Stimulated activated CD8-positive, alpha-beta memory T cell treated with anti-CD3 and anti-CD28 coated beads, Interleukin-4, amount 100 ng/mL, for 1 hour (primary cell): ENCODE measurements at places on chromosomes 5 and 9.

DNA sequence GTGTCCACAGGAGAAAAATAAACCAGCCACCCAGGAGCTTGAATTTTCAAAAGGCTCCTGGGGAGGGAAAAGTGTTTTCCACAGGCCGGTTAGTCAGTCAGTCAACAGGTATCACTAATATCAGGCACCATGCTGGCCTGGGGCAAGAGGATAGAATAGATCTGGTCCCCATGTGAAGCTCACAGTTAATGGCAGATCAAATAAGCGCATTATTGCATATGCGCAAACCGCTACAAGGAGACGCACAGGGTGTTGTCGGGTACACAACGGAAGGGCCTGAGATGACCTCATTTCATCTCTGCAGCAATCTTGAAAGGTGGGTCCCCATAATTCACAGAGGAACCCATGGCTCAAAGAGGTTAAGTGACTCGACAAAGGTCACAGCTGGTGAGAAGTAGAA, 260.7 kb downstream of the CRB2 start:
- DNase-seq, result no peak

DNA sequence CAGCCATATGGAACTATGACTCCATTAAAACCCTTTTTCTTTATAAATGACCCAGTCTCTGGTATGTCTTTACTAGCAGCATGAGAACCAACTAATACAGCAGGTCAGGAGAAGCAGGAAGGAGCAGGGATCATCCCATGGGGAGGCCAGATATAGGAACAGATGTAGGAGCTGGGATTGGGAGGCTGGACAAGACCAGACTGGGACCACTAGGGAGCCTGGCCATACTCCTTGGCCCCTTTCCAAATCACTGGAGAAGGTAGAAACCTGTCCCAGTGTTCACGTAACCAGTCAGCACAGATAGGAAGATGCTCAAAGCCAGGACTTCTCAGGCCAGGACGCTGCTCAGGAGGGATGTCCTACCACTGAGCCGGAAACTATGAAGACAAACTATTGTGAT, 95.5 kb downstream of the LMX1B start:
- no peak for DNase-seq

DNA sequence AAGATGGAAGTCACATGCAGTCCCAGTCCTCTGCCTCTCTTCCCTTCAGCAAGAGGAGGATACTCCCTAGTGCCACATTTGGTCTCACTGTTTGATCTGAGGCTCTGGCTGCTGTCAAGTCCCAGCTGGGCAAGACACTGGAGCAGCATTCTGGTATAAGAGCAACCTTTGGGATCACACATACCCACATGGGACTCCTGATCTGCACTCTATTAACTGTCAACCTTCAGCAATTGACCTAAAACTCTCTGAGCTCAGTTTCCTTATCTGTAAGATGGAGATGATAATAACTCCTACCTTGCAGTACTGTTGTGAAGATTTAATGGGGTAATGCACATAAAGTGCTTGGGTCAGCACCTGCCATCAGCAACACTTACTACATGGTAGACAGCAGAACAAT, 437.9 kb downstream of the PIK3R1 start:
- DNase-seq, result no peak

- DNase-seq, result no peak
Observed at GRCh38 chr9:85414390-85414789, 327.4 kb downstream of the AGTPBP1 start.

- DNase-seq, result no peak
Observed at GRCh38 chr5:150065346-150065745, 21.0 kb downstream of the CSF1R start.

DNA sequence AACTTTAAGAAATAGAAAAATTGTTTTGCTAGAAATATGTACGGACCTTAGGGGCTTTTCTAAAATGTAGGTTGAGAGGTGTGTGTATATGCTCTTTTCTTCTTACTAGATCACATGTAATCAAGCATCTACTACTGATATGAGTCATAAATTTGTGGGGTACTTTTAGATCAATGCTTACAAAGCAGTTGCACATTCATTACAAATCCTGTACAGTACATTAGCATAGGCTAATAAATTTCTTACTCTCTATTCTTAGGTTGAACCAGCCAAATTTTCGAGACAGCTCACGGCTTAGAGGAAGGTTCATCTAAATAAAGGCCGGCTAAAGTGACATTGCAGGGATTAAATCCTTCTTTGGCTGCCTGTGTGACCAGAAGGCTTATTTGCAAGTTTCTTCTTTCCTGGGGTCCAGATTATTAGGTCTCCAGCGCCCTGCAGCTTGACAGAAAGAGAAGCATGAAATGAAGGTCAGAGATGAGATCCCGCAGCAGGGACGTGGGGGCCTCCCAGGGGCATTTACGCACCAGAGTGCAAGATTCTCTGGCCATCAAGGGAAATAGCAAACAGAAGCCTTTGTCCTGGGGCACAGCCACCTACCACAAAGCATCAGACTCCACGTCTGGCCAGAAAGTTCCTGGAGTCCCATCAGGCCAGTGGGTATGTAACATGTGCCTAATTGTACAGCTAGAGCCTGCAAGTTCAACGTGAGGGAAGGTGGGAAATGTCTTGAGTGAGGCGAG, 53.0 kb downstream of the NIM1K start:
- no peak for DNase-seq

DNA sequence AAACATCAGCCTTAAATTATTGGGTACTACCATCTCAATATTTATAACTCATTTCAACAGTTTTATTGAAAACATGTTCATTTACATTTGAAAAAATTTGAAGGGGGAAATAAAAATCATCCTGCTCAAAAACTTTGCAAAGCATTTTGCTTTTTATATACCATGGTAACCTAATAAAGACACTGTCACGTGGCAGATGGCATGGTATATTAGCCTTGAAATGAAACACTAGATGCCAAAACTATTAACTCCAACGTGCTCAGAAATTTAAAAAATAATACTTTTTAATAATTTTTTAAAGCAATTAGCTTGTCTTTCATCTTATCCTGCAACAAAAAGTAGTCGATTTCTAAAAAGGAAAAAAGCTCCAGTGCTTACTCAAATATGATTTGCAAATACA, 88.6 kb upstream of the NFIB start:
- DNase-seq, result no peak

GRCh38 chr9:101737165-101737704, 1.2 kb downstream of the GRIN3A start:
- no peak for DNase-seq

GRCh38 chr9:133115604-133116345, 5.3 kb downstream of the RALGDS start:
- DNase-seq, result no peak

DNA sequence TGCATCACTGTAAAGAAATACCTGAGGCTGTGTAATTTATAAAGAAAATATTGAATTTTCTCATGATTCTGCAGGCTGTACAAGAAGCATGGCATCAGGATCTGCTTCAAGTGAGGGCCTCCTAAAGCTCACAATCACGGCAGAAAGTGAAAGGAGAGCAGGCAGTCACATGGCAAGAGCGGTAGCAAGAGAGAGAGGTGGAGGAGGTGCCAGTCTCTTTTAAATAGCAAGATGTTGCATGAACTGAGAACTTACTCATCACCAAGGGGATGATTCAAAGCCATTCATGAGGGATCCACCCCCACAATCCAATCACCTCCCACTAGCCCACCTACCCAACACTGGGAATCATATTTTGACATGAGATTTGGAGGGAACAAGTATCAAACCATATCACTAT, 184.5 kb upstream of the PAPPA start:
- no peak for DNase-seq

DNA sequence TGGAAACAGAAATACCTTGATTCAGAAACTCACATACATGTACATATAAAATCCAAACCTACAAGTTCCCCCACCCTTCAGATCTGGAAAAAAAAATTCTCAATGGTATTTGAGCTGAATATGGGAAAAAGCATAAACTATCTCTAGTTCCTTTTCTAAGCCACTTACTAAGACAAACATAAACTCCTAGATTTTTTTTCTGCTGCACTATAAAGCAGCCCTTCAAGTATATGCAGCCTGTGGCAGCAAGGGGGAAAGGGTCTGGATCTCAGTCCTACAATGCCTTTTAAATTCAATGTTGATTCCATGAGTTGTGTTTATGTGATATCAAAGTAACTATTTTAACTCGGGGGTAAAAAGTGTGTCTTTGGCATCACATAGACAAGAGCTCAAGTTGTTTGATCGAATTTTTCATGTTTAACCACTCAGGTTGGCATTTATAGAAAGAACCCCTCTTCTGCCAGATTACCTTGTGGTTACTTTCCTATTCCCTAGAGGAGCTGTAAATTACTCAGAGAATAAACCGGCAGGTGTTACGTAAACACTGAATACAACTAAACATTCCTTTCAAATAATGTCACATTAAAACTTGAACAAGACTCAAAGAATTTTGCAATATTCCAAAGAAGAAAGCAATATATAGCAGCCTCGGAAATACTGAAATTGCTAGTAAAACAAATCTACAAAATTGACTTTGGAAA, 91.8 kb upstream of the FER start:
- no peak for DNase-seq

- DNase-seq, result no peak
Observed at GRCh38 chr5:179874536-179875292, 16.1 kb upstream of the MRNIP start.

DNA sequence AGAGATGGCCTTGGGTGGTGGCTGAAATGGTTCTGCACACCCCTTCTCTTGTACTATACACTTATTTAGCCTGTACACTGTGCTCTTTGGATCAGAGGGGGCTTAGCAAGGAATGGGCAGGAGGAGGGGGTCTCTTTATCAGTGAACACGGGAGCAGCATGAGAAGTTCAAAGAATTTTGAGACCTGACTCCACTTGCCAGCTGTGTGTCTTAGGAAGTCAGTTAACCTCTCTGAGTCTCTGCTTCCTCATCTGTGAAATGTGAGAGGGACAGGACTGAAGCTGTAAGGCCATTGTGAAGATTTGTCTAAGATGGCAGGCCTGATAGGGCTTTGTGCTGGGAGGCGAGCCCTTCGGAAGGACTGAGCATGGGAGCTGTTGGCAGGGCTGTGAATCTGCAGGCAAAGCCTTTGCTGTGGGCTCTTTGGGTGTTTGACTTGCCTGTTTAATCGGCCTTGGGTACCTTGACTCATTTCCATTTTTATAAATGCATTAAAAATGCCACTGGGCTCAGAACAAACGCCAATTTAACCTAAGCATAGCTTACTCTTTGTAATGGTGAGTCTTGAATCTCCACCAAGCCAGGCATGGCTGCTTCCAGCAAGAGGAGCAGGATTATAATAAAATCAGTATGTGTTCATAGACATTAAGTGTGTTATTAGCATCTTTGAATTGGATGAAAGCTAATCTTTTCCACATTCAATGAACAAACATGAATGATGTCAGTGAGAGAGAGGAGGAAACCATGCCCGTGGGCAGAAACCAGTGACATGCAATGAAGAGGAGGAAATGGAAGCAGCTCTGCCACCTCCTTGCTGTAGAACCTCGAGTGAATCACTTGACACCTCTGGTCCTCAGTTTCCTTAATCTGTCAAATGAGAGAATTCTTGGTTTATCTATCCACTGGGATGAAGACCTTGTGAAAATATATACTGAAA, 89.4 kb downstream of the MACROH2A1 start:
- DNase-seq, result no peak

DNA sequence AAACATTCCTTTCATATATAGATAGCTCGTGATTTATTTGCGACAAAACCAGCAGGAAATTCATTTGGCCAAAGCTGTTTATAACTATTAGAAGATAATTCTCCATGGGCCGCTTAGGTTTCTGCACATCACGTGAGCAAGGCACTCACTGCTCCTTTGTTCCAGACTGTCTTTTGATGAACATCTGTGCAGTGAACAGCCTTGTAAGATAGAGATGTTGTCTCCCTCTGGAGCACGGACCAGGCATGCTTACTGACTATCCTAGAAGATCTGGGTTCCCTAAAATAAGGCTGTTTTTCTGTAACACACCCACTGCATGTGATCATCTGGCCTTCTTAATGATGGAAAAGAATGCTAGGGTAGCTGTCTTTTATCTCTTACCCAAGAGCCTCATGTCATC, 30.9 kb downstream of the YIPF5 start:
- no peak for DNase-seq

GRCh38 chr9:91865041-91865440, 85.0 kb downstream of the ROR2 start:
- no peak for DNase-seq

DNA sequence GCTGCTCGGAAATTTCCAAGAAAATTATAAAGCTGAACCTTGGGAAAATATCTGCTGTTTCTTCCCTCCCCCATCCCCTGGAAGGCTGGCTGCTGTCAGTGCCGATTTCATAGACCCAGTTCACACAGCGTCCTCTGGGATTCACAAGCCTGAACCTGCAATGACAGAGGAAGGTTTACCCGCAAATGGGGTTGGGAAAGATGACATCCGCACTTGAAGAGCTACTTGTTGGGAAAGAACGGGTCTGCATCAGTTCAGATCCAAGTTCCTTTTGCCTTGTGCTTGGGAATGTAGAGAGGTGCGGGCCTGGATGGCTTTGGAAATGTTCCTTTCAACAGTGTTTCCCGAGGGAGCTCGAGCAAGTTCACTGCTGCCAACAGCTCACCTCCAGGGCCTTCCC, 13.9 kb downstream of the PCDH12 start:
- no peak for DNase-seq

GRCh38 chr5:141182248-141182647, at the start of gene PCDHB16:
Gene PCDHB16 (plus strand): TSS chr5:141182387. CDS start chr5:141182560, 173 bp downstream.
- no peak for DNase-seq

DNA sequence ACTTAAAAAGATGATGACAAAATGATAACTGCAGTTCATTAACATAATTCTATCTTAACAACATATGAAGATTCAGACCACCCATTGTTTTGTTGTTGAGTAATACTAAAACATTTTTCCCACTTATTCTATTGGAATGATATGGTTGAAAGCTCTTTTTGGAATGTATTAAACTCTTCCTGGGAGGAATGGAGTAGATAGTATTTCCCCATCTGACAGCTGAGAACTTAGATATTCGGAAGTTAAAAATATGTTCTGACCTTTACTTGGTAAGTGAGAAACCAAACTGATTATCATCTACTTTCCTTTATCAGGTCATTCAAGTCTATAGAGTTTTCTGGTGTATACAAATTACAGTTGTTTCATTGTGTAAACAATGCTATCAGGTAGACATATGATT, 452.9 kb downstream of the CSNK1G3 start:
- DNase-seq, result no peak

GRCh38 chr5:73612799-73613198, 13.2 kb upstream of the ARHGEF28 start:
- DNase-seq, result no peak

DNA sequence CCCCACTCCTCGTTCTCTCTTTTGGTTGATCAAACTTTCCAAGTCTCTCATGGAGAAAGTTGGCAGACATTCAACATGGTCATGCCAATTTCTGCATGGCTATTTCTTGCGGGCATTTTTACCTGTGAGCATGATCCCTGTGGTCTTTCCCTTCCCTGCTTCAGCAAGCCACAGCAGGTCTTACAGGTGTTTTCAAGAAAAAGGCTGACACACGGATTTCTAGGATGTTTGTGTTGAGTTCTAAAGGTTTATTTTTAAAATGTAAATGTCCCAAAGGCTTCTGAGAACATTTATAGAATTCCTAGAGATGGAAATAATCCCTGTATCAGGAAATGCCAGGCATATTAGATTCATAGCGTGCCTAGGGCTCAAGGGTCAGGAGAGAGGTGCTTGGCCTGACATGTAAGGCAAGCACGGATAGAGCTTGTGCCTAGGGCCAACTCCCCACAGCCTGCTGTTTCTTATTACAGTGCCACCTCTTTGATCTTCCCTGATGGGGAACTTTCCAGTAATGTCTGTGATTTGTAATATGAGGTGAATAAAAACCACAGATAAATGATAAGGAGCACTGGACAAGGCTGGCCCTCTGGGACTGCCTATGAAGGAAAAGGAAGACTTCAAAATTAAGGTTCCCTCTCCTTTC, 79.8 kb downstream of the MUSK start:
- no peak for DNase-seq
